ENCODE measurements at places on chromosomes 12 and 14.

GRCh38 chr12:64560396-64561301 lies 49.6 kb upstream of the RASSF3 start:
- DNase-seq = peak; percentile 51

DNA sequence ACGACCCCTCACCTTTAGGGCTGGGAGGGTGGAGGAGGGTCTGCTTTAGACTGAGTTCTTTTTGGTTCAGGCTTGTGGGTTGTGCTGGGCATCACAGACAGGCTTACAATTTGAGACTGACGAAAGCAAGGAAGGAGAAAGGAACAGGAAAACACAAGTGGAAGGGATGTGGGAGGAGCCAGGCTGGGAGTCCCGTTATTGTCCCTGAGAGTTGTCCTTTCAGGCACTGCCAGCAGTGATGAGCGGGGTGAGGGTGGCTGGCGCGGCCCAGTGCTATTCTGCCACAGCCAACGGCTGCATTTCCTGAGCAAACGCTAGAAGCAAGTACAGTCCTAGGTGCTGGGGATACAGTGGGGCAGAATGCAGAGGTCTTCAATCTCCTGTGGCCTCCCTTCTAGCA lies 29.2 kb upstream of the TSPAN9 start:
- DNase-seq = no peak

DNA sequence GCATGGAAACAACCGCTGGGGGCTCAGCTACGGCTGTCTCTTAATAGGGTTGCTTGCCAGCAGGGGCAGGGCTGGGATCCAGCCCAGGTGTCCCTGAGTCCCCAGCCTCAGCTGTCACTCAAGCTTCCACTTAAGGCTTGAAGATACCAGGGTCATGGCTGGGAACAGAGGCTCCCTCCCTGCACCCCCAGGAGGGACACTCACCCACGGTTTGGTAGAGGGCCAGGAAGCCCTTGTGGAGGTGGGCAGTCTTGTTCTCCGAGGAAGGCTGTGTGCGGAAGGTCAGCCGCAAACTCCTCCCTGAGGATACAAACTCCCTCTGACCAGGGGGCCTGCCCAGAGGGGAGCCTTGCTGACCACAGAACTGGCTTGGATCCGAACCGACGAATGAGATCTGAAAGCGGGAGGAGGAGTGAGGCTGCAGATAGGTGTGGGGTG lies 7.3 kb downstream of the C1RL start:
- no peak for DNase-seq

- no peak for DNase-seq
These were observed 165.9 kb downstream of the DERA start for GRCh38 chr12:16076970-16077522.

DNA sequence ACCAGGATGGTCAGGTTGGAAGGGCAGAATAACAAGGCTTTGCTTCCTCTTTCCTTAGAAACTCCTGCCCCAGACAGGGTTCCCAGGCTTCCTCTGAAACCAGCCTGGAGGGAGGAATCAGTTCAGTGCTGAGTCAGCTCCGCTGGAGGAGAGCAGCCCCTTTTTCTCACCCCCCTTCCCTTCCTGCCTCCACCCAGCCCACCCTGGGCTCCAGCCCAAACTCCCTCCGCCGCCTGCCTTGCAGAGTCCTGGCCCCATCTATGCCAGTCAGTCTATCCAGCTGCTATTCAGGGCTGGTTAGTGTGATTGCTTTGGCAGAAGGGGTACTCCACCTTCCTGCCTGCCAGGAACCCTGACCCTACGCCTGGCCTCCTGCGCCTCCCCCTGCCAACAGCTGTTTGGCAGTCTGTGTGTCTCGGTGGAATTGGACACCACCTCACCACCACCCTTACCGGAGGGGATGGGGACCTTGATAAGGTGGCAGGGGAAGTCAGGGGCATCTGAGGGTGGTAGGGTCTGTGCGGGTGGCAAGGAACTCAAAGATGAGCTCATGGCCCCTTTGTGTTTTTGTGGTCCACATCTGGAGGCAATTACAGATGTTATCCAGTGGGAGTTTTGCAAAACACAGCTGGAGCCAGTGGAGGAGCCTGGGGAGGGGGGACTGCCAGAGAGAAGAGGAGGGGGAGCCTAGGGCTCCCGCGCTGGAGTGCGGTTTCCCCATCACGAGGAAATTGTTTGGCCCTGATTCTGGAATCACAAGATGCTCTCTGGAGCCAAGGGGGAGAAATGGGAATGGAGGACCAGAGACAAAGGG lies 12.2 kb downstream of the MMP14 start:
- peak; percentile 77 for DNase-seq

DNA sequence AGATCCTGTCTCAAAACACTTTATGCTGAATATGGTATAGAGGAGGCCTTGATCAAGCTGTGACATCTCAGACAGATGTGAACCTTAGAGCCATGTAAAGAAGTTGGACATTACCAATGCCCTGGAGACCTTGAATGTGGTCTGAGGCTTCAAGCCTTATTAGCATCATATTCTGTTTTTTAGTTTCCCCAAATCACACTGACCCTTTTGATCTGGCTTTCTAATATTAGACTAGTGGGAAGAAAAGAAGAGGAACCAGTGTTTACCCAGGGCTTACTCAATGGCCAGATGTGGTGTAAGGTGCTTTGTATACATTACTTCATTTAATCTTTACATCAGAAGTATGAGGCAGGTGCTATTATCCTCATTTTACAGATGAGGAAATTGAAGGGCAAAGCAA lies 10.6 kb upstream of the TBPL2 start:
- DNase-seq = no peak

- DNase-seq = no peak
These were observed 187.2 kb downstream of the SYNE2 start for GRCh38 chr14:64040044-64040443.

GRCh38 chr14:50658203-50658602 lies 9.9 kb downstream of the SAV1 start:
- peak; percentile 39 for DNase-seq

- no peak for DNase-seq
These were observed 28.2 kb upstream of the BCL11B start for GRCh38 chr14:99300190-99300589.

GRCh38 chr12:56896082-56896481 lies 38.1 kb downstream of the SDR9C7 start:
- no peak for DNase-seq

All from GM04504 (cell line).